ENCODE measurements at places on chromosomes 2 and 18.

GRCh38 chr18:26926066-26926675 lies 60.7 kb upstream of the AQP4 start:
- no peak for DNase-seq

- no peak for DNase-seq
Observed at GRCh38 chr2:234579231-234579962, 82.5 kb upstream of the ARL4C start.

- no peak for DNase-seq
Observed at GRCh38 chr2:219631904-219632759, 4.7 kb downstream of the SLC4A3 start.

- no peak for DNase-seq
Observed at GRCh38 chr18:1710114-1710513, 805.4 kb downstream of the ADCYAP1 start.

DNA sequence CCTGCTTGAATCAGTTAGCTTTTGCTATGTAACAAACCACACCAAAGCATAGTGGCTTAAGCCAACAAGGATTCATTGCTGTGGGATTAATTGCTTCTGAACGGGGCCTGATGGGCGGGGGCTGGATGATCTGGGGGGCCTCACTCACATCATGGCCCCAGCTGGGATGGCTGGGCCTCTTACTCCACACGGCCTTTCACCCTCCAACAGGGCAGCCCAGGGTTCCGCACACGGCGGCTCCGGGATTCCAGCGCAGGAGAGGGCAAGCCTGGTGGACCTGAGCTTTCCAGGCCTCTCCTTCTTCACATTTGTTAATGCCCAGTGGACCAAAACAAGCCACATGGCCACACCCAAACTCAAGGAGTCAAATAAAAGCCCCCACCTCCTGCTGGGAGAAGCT lies 86.3 kb upstream of the PHLPP1 start:
- DNase-seq, result no peak

DNA sequence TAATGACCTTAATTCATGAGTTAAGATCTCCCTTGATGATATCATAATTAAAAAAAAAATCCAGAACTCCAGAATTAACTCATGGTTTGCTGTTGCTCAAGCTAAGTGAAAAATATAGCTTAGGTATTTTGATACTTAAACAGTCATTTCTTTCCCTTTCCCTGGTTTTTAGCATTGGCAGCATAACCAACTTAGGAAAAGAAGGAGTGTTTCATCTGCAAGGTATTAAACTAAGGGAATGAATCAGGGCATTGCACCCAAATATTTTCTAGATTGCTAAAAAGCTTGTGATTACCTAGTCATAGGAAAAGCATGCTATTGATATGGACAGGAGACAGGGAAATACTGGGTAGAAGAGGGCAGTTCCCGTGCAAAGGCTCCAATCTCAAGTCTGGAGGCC lies 207.2 kb downstream of the LRP1B start:
- DNase-seq, result no peak

DNA sequence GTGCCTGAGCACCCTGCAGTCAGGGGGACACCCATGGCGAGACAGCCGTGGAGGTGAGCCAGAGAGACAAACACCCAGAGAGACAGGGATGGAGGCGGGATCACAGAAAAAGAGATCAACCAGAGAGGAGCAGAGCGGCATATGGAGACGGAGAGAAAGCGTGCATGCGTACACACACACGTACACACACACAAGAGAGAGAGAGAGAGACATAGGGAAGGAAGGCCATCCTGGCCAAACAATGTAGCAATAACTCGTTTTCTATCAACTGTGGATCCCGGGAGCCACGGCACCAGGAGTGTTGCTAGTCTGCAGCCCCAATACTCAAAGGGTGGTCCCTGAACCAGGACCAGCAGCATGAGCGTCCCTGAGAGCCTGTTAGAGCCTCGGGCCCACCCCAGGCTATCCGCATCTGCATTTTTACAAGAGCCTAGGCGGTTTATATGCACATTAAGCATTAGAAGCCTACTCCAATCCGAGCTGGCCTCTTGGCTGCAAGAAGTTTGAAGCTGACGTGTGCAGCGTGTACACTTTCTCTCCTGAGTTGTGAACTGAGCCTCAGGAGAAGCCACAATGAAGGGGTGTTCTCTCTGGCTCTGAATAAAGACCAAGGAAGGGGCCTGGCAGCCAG lies 50.1 kb upstream of the MYCN start:
- no peak for DNase-seq

DNA sequence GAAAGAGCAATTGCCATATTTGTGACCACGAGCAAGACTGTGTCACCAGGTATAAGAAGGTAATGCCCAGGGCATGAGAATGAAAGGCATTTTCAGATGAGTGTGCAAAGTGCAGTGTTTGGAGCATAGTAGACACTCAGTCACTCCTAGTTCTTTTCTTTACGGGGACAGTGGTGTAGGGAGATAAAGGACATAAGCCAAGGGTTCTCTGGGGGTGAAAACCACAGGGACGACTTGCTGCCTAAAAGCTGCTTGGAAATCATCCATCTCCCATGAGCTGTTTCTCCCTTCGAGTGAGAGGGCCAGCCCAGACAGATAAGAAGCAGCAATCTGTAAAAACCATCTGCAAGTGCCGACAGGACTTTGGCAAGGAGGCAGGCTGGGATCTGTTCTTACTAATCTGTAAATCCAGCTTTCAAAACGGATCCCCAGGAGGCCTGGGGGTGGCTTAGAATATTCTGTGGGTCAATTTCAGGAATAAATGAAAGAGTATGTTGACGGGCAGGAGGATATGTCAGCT lies 221.6 kb downstream of the LPIN1 start:
- no peak for DNase-seq

GRCh38 chr2:216081487-216082116 lies at the start of the genes PECR and TMEM169:
PECR (minus strand) TSS chr2:216081809; CDS start chr2:216081741, 68 bp downstream.
TMEM169 (plus strand) TSS chr2:216081919; CDS start chr2:216095964, 14,045 bp downstream.
- DNase-seq, result peak; percentile 76

GRCh38 chr2:127705391-127706065 lies 4.2 kb downstream of the SFT2D3 start:
- no peak for DNase-seq

DNA sequence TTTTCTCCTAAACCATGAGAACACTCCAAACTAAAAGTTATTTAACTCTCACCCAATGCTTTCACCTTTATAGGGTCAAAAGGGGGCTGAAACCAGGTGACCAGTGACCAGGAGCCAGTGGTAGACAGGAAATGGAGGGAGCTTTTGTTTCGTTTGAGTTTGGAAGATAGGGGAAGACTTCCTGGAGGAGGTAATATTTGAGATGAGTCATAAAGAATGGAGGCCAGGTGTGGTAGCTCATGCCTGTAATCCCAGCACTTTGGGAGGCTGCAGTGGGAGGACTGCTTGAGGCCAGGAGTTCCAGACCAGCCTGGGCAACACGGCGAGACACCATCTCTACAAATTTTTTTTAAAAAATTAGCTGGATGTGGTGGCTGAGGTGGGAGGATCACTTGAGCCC lies 8.5 kb downstream of the FAM161A start:
- DNase-seq, result no peak

DNA sequence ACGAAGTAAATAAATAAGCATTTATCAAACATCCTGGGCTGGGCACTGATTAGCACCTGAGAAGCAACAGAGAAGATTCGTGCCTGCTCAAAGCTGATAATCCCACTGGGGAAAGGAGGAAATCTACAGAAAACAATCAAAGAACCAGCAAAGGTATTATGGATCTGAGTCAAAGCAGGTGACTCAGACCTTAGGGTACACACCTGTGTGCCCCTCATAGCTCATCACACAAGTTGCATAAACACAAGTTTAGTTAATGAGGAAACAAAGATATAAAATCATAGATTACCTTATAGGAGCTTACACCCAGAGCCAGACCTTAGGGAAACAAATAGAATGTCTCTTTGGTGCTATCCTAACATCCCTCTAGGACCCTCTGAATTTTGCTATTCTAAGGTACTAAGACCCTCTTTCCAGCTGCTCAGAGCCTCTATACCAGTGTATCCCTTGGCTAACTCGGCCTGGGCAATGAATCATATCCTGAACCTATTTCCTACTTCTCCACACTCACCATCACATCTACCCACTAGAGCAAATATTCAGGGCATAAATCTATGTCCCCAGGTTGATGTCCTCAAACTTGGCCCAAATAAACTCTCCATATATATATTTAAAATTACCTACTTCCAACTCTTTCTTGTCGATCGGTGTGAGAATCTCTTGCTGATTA lies 19.3 kb upstream of the CTIF start:
- no peak for DNase-seq

GRCh38 chr2:147424766-147425165 lies 420.1 kb upstream of the ACVR2A start:
- no peak for DNase-seq

DNA sequence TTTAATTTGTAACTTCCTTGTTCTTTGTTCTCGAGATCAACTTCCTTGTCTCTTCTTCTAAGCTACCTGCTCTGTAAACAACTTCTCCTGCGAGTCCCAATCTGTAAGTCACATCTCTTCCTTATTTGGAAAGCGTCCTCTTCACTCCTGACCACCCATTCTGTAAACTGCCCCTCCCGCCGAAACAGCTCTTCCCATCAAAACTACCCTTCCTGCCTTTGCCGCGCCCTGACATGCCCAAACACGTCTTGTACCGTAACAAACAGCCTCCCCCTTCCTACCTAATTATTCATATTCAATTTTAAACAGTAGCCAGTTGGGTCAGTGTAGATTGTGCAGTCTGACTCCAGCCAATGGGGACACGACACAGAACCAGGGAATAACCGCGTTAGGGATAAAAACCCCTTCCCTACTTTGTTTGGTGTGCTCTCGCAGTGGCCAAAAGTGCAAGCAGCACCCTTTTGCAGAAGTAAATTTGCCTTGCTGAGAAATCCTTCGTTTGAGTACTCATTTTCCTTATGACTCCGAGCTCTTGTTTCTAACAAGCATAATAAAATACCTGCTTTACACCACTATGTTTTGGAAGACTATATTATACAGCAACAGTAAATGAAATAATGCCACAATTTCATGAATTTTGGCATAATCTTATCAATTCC lies 39.8 kb downstream of the PIAS2 start:
- DNase-seq, result no peak

DNA sequence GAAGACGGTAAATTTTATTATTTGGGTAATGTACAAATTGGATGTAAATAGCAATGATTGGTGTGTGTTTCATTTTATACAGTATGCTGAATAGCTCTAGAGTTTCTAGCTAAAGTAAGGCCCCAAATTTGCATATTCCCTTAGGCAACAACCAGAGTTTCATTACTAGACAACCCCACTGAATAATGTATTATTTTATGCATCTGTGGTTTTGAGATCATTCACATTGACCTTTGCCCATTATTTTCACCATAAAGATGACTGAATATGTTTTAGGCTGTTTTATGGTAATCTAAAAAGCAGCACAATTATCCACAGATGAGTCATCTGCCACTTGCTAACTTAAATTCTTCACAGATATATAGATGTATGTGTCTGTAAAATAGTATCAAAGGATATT lies 44.5 kb upstream of the C2orf74 start:
- no peak for DNase-seq

DNA sequence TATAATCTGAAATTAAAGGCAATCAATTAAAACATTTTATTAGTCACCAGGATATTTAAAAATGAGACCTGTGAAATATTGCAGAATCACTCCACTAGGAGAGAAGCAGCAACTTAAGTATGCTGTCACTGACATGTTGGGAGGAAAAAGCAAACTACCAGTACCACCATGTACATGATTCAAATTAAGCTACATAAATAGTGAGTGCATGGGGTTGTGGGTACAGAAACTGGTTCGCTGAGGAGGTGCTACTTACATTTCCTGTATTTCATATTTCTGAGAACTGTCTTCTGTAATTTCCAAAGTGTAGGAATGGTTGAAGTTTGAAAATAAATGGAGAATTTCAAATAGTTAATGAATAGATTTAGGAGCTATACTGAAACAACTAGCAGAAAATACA lies 7.9 kb upstream of the NR4A2 start:
- DNase-seq, result no peak

DNA sequence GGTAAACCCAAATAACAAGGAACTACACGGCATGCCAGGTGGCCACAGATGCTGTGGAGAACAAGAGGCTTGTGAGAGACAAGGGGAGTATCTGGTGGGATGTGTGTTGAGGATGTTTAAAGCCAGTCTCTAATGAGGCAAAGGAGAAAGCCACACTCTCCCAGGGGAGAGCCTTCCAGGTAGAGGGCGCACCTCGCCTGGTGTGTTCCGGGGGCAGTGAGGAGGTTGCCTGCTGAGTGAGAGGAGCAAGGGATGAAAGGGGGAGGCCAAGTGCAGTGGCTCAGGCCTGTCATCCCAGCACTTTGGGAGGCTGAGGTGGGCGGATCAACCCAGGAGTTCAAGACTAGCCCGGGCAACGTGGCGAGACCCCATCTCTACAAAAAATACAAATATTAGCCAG lies 16.2 kb downstream of the SAG start:
- DNase-seq, result no peak

- peak; percentile 92 for DNase-seq
Observed at GRCh38 chr2:73385504-73386341, at the start of gene ALMS1. ALMS1 (plus strand) TSS chr2:73385836; CDS start chr2:73385869, 33 bp downstream.

DNA sequence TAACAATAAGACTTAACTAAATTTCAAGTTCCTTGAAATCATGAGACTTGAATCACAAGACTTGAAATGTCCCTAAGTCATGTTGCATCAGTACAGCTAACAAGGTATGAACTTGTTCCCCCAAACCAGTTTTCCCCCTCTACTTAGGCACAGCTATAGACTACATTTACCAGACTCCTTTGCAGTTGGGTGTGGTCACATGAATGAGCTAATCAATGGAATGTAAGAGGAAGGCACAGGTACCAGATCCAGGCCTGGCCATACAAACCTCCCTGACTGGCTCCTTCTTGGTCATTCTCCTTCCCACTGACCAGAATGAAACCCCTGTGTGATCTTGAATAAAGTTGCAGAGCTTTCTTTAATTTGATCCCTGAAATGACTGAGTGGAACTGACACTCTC lies 77.8 kb downstream of the DNER start:
- no peak for DNase-seq

DNA sequence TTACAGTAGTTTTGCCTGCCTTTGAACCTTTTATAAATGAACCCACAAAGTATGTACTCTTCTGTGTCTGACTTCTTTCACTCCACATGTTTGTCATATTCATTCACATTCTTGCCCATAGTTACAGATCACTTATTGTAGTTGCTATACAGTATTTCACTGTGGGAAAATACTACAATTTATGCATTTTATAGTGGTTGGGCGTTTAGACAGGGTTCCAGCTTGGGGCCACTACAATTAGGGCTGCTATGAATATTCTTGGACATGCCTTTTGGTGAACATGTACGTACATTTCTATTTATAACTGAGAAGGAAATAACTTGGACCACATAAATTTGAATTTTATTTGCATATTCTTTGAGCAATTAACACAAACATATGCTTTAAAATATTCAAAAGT lies 15.4 kb upstream of the PMAIP1 start:
- DNase-seq, result no peak

DNA sequence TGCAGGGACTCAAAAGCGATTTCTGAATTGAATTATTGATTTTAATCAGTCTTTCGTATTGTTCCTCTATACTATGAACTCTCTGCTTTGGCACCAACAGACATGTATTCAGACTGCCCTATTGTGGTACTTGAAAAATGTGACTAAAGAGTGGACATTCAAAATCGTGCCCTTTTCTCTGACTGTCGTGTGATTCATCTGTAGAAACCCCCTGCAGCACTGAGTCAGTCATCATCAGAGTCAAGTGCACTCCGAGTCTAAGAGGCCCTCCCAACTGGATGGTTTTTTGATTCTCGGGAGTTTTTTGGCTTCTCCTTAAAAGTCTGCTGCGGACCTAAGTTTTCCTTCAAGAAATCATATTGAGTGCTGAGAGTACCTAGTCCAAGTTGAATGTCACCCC lies 96.4 kb upstream of the FOSL2 start:
- DNase-seq, result no peak

Data from CD4-positive, alpha-beta T cell treated with Interleukin-12 subunit alpha and Interleukin-12 subunit beta, for 1 hour (primary cell).